ENCODE measurements at places on chromosomes 12 and 14.
A peak's percentile ranks its signal among the peaks of the same experiment; 100 is the strongest.

DNA sequence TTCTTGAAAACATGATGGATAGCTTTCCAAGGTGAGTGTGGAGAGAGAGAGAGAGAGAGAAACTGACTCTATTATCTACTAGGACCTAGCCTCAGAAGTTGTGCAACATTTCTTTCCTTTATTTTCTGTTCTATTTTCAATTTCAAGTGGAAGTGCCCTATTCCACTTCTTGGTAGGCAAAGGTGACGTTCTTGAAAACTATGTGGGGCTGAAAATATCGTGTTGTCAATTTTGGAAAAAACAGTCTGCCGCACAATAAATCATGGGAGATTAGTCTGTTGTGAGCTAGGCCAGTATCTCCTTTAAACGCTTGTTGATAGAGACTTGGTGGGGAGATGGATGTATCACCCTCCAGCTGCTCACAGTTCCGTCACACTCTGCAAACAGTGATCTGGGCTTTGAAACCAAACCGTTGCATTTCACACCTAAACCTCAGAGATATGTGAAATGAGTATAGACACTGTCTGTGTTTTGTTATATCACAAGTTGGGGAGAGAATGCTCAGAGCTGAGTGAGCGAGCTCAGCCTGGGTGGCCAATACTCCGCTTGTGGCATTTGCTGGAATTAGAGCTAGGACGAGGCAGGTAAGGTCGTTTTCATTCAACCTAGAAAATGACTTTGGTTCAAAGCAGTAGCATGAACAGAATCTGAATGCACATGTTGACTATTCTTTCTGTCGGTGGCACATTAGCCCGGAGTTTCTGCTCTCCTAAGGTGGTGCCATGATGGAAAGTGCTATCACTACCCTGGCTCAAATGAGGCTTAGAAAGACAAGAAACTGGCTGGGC is 75.1 kb upstream of the ST8SIA1 start:
- DNase-seq = no peak

DNA sequence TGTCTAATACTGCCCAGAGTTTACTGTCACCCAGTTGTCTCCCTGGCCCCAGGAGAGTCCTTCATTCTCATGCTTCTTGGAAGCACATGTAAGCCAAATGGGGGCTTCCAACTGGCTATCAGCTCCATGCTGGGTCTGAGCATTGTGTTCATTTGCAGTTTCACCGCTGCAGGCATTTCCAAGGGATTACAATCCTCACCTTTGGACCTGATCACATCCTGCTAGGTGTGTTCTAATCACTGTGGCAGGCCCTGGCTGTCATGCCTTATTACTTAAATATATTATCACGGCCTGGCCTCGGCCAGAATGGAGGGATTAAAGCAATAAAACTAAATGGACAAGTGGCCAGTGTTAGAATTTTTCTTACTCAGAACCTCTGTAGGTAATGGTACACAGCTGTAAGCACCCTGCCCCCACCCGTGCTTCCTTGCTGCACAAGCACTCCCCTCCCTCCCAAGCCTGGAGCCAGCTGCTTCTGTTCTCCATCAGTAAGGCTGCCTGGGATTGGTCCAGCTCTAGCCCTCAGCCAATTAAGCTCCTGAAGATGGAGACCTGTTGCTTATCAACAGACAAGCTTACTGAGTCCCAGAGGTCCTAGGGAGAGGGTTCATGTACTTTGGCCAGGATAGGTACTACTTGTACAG is 175.9 kb upstream of the RBM19 start:
- no peak for DNase-seq

DNA sequence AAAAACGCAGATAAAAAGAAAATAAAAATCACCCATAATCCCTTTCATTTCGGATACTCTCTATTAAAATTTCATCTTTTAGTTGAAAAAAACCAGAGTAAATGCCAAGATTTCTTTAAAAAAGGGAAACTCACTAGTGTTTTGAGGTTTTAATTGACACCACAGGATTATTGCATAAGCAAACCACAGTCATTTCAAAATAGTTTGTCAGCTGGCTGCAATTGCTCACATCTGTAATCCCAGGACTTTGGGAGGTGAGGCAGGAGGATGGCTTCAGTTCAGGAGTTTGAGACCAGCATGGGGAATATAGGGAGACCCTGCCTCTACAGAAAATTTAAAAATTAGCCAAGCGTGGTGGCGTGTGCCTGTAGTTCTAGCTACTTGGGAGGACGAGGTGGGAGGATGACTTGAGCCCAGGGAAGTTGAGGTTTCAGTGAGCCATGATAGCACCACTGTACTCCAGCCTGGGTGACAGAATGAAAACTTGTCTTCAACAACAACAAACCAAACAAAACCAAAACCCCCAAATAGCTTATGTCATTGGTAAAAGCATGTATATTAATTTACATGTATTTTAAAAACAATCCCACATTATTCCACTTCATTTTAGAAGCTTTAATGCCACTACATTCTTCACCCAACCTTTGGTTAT is 48.8 kb downstream of the SYNE2 start:
- no peak for DNase-seq

DNA sequence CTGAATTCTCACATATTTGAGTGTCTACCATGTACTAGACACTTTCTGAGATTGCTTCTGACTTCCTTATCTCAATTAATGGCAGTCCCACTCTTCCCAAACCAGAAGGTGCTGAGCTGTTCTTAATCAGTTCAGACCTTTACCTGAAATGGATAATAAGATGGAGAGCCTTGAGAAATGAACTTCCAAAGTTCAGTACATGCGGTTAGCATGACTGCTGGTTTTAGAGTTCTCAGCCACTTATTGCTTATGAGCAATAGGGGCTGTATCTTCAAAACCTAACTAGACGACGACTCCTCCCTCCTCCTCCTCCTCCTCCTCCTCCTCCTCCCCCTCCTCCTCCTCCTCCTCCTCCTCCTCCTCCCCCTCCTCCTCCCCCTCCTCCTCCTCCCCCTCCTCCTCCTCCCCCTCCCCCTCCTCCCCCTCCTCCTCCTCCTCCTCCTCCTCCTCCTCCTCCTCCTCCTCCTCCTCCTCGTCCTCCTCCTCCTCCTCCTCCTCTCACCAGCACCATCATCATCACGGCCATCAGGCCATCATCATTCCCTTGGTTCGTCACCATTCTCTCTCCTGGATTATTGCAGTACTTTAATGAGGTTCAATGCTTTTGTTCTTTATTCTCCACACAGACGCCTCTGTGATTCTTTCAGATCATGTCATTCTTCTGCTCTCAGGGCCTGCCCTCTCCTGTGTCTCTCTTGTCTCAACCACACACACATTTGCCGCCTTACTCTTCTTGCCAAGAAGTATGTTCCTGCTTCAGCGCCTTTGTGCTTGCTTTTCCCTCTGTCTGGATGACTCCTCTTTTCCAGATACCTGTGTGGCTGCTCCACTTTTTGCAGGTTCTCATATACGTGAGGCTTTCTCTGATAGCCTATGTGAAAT is 2.7 kb downstream of the PCNX1 start:
- DNase-seq = peak; percentile 16

DNA sequence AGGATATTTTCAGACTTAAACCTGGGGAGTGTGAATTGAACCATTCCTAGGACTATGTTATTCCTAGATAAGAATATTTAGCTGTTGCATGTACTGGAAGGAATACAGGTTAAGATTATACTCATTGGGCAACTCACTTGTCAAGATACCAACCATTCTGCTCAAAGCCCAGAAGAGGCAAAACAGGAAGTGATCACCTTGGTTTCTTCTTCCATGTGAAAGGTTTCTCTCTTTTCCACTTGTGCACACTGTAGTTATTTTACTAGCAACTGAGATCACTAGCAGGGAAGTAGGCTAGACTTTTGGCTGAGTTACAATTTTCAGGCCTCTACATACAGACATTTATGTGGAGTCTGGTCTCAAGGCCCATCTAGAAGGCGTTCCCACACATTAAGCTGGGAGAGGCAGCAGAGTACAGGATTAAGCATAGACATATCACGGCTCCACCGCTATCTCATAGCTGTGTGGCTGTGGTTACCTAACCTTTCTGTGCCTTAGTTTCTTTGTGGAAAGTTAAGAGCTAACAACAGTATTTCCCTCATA is 83.9 kb upstream of the FERMT2 start:
- DNase-seq = no peak

DNA sequence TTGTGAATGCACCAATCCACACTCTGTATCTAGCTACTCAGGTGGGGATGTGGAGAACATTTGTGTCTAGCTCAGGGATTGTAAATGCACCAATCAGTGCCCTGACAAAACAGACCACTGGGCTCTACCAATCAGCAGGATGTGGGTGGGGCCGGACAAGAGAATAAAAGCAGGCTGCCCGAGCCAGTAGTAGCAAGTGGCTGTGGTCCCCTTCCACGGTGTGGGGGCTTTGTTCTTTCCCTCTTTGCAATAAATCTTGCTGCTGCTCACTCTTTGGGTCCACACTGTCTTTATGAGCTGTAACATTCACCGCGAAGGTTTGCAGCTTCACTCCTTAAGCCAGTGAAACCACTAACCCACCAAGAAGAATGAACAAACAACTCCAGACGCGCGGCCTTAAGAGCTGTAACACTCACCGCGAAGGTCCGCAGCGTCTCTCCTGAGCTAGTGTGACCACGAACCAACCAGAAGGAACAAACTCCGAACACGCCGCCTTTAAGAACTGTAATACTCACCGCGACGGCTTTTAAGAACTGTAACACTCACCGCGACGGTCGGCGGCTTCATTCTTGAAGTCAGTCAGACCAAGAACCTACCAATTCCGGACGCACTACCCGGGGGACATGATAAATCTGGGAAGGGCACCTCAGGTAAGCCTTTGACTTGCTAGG is 4.6 kb upstream of the LDHB start:
- no peak for DNase-seq

DNA sequence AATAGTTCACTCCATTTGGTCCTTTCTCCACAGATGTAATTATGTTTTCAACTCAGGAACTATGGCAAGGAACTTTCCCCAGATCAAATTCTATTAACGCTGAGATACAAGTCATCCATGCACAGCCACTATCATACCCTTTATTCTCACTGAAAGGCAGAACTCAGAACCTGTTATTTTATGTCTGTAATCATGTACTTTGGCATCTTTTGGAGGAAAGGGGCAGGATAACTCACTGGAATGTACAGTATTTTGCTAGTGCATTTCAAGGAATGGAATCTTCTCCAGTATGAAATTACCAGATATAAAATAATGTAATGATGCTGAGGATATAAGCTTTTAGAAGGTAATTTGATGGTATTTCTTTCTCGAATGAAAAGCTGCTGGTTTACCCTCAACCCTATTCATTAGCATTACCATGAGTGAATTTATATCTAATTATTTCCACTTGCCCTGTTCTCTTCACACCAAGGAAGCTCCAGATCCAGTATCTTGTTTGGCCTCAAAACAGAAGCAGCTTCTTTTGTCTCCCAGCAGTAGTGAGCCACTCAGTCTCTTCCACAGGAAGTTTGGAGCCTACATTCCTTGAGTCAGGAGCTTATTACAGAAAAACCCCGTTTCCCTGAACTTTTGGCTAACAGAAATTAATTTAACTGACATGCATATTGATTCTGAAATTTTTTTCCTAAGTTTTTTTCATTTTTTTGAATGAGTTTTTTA is 10.0 kb upstream of the AMHR2 start:
- DNase-seq = no peak

DNA sequence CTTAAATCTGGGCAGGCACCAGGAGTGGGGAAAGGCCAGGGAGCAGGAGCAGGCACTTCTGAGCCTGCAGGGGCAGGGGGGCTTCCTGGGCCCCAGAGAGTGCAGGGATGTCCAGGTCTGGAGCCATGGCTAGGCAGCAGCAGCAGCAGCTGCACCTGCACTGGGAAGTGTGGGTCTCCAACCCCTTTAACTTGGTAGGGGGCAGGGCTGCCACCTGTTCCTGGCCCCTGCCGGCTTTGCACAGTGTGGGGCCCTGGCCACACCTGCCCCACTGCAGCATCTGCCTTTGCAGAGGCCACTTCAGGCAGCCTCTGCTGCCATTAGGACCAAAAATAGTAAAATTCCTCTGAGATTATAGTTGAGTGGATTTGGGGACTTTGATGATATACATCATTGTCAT is 138.5 kb downstream of the SLC16A7 start:
- no peak for DNase-seq

DNA sequence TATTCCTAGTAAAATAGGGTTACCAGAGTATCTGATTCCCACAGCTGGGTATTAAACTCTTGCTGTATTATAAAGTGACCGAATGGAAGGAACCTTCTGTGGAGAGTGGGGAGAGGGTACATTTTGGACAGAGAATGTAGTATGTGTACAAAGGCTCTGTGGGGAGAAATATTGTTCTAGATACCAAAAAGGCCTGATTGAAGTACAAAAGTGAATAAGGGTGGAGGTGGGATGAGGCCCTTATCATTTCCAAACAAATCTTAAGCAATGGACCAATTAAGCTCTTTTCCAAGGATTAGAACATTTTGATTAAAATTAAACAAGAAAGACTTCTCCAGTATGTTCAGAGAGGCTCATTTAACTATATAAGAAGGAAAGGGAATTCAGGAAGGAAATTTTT is 20.4 kb downstream of the EID3 start:
- DNase-seq = no peak

GRCh38 chr14:77256694-77257093 is 14.3 kb downstream of the NGB start:
- DNase-seq = no peak

- DNase-seq = no peak
These were observed 82.4 kb downstream of the ITPK1 start for GRCh38 chr14:93033084-93033982.

GRCh38 chr14:76015191-76015590 is 29.6 kb downstream of the IFT43 start:
- DNase-seq = no peak

DNA sequence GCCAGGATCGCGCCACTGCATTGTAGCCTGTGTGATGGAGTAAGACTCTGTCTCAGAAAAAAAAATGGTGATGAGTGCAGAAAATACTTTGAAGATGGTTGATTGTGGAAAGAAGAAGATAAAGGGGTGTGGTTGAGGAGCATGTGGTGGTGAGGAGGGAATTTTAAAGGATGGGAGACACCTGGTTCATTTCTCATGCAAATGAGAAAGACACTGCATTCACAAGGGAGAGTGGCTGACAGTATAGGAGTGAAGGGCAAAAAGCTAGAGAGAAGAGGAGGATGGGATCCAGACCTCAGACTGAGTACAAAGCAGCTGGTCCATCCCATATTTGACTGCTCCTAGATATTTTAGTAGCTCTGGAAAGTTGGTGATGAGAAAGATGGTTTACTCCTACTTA is 206.0 kb downstream of the SNAPC1 start:
- DNase-seq = no peak

DNA sequence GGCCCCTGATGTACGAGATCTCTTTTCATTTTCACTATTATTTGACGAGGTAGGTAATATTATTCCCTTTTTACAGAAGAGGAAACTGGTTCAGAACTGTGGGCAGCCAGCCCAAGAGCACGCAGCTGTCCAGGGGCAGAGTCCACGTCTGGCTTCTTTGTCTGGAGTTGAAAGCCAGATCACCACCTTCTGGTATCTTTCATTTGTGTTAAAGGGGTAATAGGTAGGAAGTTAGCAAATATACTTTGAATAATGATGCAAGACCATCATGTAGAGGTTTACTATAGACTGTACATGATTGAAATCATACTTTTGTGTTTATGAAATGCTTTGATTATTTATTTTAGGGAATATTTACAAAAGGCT is 144.1 kb upstream of the AMIGO2 start:
- no peak for DNase-seq

- no peak for DNase-seq
These were observed 62.0 kb upstream of the ASPG start for GRCh38 chr14:104023325-104024055.

GRCh38 chr14:52310541-52310940 is 3.6 kb upstream of the PTGER2 start:
- DNase-seq = no peak
